NCI-H446 treated with DMSO at 0.1 percent for 48 hours (cell line): ENCODE measurements at places on chromosomes 13 and 19.
A peak's percentile ranks its signal among the peaks of the same experiment; 100 is the strongest.

GRCh38 chr13:81104035-81104715 lies 763.2 kb upstream of the SPRY2 start:
- no peak for DNase-seq

GRCh38 chr19:35038623-35039512 lies 2.7 kb upstream of the HPN start:
- peak; percentile 54 for DNase-seq

DNA sequence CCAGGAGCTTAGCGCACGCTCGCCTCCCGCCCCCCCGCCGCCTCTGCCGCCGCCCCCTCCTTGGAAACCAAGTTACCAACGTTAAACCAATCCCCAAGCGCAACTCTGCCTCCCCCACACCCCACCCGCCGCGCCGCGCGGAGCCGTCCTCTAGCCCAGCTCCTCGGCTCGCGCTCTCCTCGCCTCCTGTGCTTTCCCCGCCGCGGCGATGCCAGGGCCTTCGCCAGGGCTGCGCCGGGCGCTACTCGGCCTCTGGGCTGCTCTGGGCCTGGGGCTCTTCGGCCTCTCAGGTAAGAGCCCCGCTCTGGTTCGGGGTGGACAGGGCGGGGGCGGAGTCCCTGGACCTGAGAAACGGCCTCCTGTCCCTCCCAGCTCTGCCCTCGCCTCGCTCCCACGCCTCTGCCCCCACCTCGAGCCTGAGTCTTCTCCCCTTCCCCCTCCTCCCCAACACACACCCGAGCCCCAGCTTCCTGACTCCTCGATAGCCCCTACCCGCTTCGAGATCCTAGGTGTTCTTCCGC lies at the start of gene ICAM5:
Gene ICAM5, plus strand, starts transcription at position 117 of the 521 bp plus-strand sequence. Its CDS starts 92 bp downstream, at position 209.
- peak; percentile 71 for DNase-seq

GRCh38 chr13:79810669-79811068 lies 329.7 kb downstream of the NDFIP2 start:
- DNase-seq = no peak

DNA sequence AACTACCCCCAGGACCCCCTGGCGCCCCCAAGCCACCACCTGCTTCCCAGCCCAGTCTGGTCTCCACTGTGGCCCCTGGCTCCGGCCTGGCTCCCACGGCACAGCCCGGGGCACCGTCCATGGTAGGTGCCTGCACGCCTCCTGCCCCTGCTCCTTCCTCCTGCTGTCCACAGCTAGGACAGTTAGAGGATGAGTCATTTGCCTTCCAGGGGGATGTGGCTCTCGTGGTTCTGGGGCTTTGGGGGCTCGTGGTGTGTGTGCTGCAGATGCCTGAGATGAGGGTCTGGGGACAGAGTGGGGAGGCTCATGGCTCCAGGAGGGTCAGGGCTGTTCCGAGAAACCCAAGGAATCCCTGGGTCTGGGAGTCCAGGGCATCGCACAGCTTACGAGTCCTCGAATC lies 12.7 kb downstream of the MED25 start:
- no peak for DNase-seq

DNA sequence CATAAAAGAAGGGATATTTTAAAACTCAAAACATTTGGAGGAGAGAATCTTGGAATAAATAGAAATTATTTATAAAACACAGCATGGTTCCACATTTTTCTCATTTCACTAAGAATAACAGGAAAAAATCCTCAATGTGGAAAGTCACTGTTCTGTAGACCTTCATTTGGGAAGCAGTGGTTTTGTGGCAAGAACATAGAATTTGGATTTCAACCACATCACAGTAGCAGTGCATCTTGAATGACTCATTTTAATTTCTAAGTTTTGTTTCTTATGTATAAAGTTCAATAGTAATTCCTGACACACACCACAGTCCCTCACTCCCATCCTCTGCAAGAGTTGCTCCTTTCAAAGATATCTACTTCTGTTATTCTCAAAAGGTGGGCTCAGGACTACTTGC lies 264.0 kb downstream of the ENOX1 start:
- DNase-seq = no peak

- DNase-seq = no peak
Measured at GRCh38 chr13:40120288-40120687, 464.8 kb downstream of the COG6 start.

DNA sequence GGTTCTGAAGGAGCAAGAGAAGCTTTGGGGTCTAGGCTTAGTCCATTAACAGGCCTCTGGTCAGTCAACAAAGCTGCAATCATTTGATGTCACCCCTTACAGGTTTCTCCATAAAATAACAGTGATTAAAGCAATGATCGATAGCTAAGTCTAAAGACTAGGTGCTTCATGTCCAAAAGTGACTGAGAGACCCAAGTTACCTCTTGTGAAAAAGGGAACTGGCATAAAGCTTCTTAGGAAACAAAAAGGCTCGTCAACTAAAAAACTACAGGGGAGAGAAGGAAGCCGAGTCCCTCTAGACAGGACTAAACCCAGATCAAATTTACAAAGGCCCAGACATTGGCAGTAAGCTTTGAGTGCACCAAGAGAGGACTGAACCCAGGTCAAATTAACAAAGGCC lies 2.2 kb downstream of the DCUN1D2 start:
- no peak for DNase-seq

DNA sequence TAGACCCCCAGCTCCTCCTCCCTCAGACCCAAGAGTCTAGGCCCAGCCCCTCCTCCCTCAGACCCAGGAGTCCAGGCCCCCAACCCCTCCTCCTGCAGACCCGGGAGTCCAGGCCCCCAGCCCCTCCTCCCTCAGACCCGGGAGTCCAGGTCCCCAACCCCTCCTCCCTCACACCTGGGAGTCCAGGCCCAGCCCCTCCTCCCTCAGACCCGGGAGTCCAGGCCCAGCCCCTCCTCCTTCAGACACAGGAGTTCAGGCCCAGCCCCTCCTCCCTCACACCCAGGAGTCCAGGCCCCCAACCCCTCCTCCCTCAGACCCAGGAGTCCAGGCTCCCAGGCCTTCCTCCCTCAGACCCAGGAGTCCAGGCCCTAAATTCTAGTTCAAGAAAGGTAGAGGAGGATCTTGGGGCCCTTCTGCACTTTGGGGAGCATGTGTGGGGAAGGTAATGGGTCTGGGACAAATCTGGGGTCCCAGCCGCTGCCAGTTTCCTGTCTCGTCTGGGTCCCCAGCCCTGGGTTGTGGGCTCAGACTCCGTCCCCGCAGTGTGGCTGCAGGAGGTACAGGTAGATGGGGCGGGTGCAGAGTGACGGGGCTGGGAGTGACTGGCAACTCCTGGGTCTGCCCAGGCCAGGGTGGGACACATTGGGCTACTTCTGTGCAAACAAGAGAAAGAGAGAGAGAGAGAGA lies 3.2 kb upstream of the TMEM190 start:
- no peak for DNase-seq

DNA sequence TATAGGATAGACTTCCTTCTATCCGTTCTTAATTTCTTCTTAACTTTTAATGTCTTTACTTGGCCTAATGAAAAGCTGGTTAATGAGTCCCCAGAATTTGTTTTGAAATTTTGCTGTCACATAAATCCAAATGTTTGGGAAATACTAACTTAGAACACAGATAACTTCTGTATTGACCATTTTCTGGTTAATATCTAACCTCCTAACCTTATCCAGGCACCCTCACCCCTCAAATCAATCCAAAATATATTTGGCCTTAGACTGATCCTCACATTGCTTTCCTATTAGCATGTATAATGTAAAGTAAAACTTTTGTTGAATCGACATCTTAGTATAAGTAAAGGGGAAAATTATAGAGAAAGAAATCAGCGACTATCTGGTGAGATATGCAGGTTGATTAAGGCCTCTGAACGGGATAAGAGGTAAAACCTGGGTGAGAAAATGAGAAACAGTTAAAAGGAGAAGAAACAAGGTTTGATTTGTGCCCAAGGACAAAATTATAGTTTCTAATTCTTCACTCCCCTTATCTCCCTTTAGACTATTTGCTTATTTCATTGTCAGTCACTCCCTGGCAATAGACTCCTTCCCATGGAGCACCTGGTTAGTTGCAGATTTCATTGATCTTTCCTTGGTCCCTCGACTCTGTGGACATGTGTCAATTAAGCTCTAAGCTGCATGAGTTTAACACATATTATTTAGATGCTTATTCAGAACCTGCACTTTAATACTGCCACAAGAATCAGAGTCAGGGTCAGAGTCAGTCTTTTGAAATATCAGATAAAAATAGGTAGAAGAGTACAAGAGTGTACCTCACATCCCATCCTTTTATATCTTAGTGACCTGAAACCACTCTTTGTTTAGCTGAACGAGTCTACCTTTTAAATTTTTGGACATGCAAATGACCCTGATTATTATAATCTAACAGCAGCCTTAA lies 119.2 kb upstream of the MLNR start:
- no peak for DNase-seq

GRCh38 chr19:16944626-16945363 lies 56.0 kb downstream of the F2RL3 start:
- no peak for DNase-seq

GRCh38 chr13:39224671-39225240 lies 186.5 kb downstream of the NHLRC3 start:
- DNase-seq = no peak

DNA sequence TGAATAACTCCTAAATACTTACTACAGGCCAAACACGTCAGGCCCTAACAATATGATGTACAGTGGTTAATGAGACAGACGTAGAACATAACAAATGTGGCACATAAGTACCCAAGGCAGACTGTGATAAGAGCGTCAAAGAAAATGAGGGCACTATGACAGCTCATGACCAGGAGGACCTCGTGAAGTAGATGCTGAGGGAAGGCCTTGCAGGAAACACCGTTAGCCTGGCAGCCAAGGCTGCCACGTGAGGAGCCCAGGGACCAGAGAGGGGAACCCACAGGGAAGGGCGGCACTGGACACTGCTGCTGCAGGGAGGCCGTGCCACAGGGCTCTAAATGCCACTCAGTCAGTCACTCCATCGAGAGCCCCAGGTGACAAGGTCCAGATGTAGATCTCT lies 5.7 kb downstream of the TUBGCP3 start:
- DNase-seq = no peak

DNA sequence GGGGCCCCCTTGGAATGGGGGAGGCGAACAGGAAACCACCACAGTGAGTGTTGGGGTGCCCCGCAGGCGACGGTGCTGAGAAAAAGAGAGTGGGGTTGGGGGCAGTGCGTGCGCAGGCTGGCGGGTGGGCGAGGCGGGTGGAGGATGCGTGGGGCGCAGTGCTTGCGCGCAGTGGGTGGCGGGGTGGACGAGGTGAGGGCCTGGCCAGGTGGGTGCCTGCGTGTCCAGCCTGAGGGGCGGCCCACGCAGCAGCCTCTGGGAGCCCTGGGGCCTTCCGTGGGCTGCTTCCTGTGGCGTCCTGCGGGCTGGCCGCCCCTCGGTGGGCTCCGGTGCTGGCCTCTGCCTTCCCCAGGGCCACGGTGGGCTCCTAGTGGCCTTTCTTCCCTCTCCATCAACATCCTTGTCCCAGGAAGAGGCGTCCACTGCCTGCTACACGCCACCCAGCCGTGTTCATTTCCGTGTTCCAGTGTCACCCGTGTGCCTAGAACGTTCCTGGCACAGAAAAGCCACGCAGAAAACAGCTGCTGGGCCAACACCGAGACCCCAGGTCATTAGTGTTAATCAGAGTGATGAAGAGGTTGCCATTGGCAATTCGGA lies 7.1 kb downstream of the ATP11A start:
- no peak for DNase-seq

- no peak for DNase-seq
Measured at GRCh38 chr19:31334101-31334848, 15.0 kb downstream of the TSHZ3 start.

DNA sequence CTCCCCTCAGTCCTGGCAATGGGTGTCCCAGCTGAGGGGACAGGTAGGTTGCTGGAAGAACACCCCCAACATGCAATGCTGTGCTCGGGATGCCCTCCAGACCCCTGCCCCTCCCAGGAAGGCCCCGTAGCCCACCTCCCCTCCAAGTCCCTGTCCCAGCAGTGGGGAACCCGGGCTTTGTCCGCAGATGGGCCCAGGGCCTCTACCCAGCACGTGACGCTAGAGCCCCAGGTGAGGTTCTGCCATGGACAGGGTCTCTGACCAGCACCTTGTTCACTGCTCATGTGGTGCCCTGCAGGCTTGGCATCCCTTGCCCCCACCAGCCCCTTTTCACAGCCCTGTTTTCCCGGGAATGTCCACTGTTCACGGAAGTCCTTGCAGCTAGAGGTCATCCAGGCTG lies 220.0 kb upstream of the SGCG start:
- no peak for DNase-seq

DNA sequence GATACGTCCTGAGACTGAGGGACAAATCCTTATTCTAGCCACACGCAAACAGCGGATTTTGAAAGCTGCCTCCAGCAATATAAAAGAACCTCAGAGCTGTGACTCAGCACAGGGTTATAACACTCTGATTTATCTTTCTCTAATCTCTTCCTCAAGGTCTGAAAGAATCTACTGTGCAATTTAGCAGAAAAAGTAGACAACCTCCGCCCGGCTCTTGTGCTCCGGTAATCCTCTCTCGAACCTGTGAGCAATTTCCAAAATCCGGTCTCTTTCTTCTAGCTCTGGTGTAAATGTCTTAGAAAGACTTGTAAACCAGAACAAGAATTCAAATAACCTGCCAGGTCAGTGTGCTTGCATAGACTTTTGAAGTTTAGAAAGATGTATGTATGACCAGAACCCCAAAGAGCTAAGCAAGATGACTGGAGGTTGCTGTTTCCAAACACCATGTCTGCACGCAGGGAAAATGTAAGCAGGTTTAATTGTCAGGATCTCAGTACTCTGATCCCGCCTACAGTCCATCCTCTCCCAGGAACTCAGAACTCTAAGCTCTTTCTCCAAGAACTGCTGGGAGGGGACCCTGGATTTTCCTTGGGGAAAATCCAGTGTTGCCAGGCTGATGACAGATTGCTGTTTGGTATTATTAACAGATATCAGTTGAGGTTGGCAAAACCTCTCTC lies 338.1 kb downstream of the RFC3 start:
- DNase-seq = peak; percentile 9

- DNase-seq = no peak
Measured at GRCh38 chr19:632579-633067, 714 bp downstream of the POLRMT start.

DNA sequence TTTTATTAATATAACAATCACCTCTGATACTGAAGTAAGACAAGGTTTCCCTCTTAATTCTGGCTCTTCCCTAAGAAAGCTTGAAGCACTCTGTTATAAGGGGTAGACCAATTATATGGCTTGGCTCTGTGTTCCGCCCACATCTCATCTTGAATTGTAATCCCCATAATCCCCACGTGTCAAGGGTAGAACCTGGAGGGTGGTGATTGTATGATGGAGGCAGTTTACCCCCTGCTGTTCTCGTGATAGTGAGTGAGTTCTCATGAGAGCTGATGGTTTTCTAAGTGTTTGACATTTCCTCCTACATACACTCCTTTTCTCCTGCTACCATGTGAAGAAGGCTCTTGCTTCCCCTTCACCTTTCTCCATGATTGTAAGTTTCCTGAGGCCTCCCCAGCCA lies 363.8 kb upstream of the PCDH20 start:
- no peak for DNase-seq

DNA sequence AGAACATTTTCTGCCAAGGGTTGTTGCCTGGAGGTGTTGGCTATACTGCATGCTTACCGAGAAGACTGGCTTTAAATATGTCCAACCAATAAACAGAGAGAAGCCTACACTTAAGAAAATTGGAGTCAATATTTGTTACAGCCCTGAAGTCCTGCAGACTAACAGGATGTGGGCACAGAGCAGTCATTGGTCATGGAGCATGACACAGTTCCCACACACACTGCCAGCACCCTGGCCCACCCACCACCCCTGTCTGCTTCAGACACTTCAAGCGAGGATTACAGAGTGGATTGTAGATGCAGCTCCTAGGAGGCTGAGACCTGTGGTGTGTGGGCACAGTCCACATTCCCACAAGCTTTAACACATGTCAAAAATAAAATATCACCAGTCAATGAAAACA lies 21.0 kb upstream of the SERP2 start:
- DNase-seq = no peak
